ENCODE measurements at places on chromosomes 7 and 10.

GRCh38 chr10:26437637-26438461, at the start of gene APBB1IP:
Gene APBB1IP, plus strand, starts transcription at chr10:26438341. Its CDS starts 53,986 bp downstream, at chr10:26492327.
- no peak for DNase-seq

DNA sequence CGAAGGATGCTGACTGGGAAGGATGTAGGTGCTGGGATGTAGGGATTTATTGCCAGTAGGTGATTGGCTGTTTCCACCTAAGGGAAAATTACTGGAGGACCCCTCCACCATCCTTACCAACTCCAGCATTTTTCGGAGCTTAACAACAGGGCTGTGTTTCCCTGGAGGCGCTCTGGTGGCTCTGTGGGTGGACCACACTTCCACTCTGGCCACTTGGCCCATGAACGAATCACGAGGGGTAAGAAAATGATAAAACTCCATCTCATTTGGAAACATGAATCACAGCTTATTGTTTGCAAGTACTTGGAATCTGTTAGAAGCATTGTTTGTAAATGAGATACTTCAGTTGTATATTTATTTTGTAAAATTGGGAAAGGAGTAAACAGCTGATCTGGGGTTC, 3.0 kb downstream of the DOCK1 start:
- DNase-seq: no peak

- no peak for DNase-seq
Measured at GRCh38 chr7:150972023-150972468, 6.1 kb downstream of the KCNH2 start.

GRCh38 chr10:122550983-122551382, 9.6 kb upstream of the DMBT1 start:
- DNase-seq: no peak

GRCh38 chr7:97001656-97002554, 3.4 kb upstream of the DLX6 start:
- no peak for DNase-seq

GRCh38 chr7:117126676-117127075, 173.4 kb downstream of the ST7 start:
- DNase-seq: no peak

- DNase-seq: no peak
Measured at GRCh38 chr7:66920256-66920655, 769 bp upstream of the TMEM248 start.

- no peak for DNase-seq
Measured at GRCh38 chr10:34250722-34251121, 564.4 kb downstream of the PARD3 start.

DNA sequence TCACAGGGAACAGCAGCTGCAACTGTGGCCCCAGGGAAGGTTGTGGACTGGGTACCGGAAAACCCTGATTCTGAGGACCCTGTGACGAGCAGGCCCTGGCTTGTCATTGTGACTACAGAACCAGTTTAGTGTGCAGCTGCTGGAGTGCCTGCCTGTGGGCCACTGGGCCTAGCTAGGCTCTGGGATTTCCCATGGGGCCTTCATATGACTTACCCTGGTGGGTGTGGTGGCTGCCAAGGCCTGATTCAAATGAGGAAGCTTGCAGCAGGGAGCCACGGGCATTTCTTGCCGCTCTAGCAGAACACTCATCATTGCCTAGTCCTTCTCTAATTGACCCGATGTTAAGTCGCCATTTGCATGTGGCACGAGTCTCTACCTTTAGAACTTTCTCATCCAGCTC, 14.7 kb upstream of the CAMK2G start:
- DNase-seq: no peak

- no peak for DNase-seq
Measured at GRCh38 chr10:79050896-79051555, 17.7 kb upstream of the ZMIZ1 start.

DNA sequence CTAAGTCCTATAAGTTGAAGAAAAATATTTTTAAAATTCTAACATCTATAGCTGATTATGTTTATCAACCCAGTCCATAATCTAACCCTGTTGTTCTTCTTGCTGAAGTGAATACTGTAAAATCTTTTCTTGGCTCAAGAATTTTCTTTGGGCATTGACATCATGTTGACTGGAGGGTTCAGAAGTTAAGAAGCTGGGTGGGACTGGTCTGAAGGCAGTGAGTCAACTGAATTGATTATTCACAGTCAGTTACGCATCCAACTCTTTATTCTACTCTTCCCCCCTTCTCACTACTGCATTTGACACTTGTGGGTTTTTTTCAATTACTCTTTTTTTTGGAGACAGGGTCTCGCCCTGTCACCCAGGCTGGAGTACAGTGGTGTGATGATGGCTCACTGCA, 31.0 kb downstream of the DENND2A start:
- DNase-seq: no peak

- DNase-seq: no peak
Measured at GRCh38 chr7:134022286-134022911, 104.7 kb upstream of the LRGUK start.

- DNase-seq: no peak
Measured at GRCh38 chr7:152663148-152663740, 12.7 kb downstream of the XRCC2 start.

Data from right renal cortex interstitium (tissue), 3 donors.